ENCODE measurements at places on chromosomes 2 and 18. TPM values are rescaled to one million over a fixed set of nuclear protein-coding genes. Genes with fewer than 3 reads are reported as not detected.
A peak's percentile ranks its signal among the peaks of the same experiment; 100 is the strongest.

DNA sequence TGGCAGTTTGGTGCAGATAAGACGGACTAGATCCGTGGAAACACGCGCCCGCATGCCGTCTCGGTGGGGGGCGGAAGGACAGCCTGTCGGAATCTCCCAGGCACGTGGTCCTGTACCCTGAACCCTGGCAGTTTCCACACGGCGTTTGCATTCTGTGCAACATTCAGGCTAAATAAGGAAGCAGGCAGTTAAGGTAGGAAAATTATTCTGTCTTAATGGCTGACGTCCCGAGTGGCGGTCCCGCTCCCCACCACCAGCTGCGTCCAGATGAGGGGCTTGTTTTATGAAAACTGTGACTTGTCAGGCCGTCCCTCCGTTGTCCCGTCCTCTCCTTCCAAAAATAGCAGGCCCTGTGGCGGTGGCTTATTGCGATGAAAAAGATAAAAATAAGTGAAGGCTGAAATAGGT lies 120.2 kb downstream of the NFATC1 start:
- no peak for DNase-seq

DNA sequence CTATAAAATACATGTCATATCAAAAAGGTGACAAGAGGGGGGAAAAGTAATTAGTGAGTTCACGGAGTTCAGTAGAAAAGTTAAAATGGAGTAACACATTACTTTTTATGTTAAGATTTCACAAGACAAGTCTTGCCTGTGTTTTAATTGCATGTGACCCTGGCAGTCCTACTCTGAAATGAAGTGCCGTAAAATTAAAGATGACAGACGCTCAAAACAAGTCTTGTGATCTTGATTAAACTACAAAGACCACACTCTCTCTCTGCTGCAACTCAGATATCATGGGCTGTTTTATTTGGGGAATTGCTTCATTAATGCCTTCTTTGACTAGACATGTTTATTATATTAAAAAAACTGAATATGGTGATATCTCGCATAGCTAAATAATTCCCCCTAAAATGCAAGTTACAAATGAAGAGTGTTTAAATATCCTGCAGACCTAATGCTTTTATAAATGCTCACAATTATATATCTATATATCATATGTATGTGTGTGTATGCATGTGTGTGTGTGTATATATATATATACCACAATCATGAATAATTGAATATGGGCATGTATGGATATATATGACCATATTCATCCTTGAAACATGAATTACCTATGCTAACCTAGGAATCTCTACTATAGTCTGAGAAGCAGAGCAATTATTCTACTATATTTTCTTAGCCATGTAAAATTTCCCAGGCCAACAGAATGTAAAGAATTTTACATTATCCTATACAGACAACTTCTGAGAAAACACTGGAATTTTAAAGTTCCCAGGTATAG lies 647.5 kb downstream of the ARHGAP15 start:
- no peak for DNase-seq

- no peak for DNase-seq
Measured at GRCh38 chr2:239822146-239822831, 202.9 kb downstream of the NDUFA10 start.

GRCh38 chr2:237431837-237432236 lies 17.9 kb upstream of the COL6A3 start:
- no peak for DNase-seq

- DNase-seq: no peak
Measured at GRCh38 chr2:227312579-227312978, 12.5 kb upstream of the MFF start.

GRCh38 chr2:220601674-220602073 lies 970.4 kb downstream of the EPHA4 start:
- DNase-seq: no peak

DNA sequence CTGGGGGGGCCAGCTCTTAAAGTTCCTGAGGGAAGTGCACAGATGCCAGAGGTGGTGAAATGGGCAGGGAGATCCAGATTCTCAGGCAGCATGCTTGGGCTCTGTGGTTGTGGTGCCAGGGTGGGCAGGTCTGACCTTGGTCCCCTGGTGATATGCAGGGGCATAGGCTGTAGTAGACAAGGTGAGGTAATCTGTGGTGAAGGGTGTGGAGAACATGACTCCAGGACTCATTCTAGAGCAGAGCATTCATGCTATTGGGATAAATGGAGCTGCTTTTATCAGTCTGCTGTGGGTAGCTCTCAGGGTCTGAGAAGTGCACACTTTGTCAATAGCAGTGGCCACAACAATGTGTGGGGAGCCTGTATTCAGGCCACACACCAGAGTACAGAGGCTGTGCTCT lies 16.9 kb downstream of the ACVR1C start:
- no peak for DNase-seq

DNA sequence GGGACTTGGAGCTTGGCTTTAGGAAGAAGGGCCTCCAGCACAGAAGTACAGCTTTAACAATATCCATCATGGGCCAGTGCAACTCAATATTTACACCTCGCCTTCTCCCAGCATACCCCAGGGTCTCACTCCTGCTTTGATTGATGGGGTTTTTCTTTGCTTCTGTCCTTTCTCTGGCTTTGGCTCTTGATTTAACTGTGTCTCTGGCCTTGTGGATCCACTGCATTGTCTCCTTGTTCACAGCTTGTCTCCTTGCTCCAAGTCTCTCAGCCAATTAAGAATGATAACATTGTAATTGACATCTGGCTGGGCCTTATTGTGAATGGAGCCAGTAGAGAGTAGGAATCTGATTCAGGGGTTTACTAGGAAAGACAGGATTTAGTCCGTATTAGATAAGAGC lies 1019.5 kb downstream of the TMEM182 start:
- DNase-seq: no peak

GRCh38 chr2:41924709-41925408 lies 123.0 kb upstream of the PKDCC start:
- no peak for DNase-seq

DNA sequence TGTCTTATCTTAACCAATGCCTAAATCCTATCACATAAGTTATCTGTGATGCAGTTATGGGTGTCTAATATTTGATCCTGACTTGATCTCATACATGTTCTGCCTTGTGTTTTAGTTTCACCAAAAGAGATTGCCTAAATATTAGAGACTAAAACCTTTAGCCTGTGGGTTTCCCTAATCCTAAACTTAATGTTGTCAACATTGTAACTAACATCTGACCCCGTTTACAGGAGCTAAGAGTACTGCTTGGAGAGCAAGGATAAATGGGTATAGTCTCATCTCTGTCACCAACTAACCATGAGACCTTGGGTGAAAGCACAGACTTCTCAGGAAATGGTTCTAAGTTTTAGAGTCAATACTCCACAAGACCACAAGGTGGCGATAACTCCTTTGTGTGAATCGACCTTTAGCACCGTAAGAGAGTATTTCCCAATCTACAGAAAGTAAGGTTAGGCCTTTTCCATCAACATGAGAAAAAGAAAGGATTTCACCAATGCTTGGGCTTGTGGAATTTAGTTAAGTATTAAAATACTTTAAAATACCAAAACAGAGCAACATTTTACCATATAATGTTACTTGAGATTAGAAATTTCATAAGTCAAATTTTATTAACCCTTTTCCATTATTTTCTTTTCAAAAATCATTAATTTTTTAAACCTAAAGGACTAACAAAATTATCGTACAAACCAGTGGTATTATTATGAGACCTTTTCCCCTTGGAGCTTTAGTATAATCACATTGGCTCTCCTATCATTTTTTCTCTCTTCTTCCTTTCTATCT lies 60.5 kb downstream of the G6PC2 start:
- DNase-seq: peak; percentile 3

DNA sequence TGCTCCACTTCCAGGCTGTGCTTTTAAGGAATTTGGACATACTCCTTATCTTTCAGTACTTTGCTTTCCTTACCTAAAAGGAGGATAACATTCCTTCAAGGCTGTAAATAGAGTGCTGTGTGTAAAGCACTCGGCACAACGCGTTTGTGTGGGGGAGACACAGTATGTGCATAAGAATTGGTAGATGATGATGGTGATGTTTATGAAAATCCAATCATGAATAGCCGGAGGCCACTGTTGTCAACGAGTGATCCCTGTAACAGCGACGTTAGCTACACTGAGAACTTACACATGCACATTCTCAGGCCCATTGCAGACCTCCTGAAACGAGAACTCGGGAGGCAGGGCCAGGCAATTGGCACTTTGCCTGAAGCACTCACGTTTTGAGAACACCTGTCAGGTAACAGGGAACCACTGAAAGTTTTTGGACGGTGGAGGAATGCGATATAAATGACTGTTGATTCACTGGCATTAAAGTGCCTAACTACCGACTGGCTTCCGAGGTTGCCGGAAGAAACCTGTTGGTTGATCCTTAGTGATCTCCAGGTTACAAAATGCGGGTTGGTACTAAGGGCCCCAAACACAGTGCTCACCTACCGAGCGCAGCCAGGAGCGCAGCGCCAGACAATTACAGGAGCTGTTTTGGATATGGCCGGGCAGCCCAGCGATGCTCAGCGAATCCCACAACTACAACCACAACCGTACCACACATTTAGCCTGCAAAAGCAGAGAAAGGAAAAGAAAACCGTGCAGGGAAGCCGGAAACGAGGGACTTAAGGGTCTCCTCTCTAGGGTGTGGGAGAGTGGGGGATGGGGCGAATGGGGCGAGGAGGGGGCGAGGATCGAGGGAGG lies 1.0 kb upstream of the MAP4K4 start:
- DNase-seq: no peak

GRCh38 chr2:99933894-99934650 lies 208.3 kb downstream of the AFF3 start:
- no peak for DNase-seq

DNA sequence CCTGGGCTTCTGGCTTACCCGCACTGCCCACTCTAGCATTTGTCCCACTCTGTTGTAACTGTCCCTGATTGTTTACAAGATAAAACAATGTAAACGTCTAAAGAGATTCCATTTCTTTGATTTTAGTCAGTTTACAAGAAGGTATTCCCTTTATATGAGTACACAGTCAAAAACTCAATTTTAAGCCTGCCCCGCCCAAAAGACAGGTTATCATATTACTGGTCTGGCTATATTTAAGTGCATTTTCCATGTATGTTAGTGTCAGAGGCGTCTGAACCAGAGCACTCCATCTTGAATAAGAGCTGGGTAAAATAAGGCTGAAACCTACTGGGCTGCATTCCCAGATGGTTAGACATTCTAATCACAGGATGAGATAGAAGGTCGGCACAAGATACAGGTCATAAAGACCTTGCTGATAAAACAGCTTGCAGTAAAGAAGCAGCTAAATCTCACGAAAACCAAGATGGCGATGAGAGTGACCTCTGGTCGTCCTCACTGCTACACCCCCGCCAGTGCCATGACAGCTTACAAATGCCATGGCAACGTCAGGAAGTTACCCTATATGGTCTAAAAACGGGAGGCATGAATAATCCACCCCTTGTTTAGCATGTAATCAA lies 15.0 kb downstream of the GPR45 start:
- no peak for DNase-seq

GRCh38 chr2:64516651-64517510 lies 7.2 kb upstream of the AFTPH start:
- DNase-seq: no peak

- DNase-seq: no peak
Measured at GRCh38 chr2:240250150-240250984, 109.9 kb upstream of the OTOS start.

- no peak for DNase-seq
Measured at GRCh38 chr2:232352511-232353091, 25.9 kb upstream of the ALPP start.

GRCh38 chr2:207469943-207470729 lies 59.6 kb upstream of the CREB1 start:
- no peak for DNase-seq

DNA sequence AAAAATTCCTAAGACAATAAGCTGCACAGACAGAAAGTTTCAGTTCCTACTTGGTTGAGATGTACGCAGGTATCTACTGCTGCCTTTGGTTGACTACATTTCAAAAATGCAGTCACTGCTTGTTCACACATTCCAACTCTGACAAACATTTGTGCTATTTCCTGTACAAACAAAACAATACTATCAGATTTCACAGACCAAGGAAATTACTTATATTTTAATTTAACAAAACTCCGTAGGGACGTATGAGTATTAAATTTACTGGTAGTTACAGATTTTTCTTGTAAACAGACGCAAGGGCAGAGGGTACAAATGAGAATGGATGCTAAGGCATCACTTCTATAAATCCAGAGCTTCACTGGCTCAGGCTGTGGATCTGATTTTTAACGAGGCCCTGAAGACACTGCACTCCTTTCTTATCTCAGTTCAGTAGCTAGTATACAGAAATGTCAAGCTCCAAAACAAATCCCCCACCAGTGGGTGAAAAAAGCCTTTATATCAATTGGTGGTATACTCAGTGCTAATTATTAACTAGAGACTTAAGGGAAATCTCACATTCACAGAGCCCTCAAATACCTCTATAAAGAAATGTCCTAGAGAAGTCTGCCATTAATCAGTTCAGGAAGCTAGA lies 31.7 kb upstream of the TTC32 start:
- DNase-seq: no peak

DNA sequence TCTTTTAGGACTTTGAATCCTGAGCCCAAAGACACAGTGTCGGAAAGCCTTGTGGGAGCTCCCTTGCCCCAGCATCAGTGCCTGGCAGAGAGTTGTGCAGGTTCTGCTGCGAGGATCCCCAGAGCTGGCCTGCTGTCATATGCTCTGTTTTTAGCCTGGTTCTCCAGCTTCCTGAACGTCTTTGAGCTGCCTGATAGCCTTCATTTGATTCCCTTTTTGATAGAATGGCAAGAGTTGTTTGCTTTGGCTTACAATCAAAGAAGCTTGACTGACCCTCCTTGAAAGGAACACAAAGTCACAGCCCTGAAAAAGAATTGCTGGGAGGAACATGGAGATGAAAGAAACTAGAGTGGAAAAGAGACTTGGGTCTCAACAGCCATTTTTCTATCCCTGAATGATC lies 95.4 kb downstream of the C1QL2 start:
- DNase-seq: no peak

- no peak for DNase-seq
Measured at GRCh38 chr2:62215306-62216064, 19.6 kb downstream of the B3GNT2 start.

GRCh38 chr2:6968319-6969100 lies 51.3 kb downstream of the RNF144A start:
- no peak for DNase-seq

The HJURP gene
- total RNA-seq: 2.0 TPM

The IL1F10 gene
- total RNA-seq: not detected

The RASGRP3 gene
- total RNA-seq: 7.7 TPM

The MAB21L4 gene
- total RNA-seq: not detected

The PROM2 gene
- total RNA-seq: 0.82 TPM

The SEH1L gene
- total RNA-seq: 39.9 TPM

The IL36A gene
- not detected for total RNA-seq

The DSC2 gene
- 5.3 TPM for total RNA-seq

The PID1 gene
- total RNA-seq: 36.7 TPM

The UGT1A4 gene
- total RNA-seq: not detected

The IL1B gene
- 0.41 TPM for total RNA-seq

The VAMP8 gene
- 0.82 TPM for total RNA-seq

The NAT8 gene
- total RNA-seq: not detected

Measured in frontal cortex (tissue), 4 donors.